Stimulated activated CD8-positive, alpha-beta memory T cell treated with anti-CD3 and anti-CD28 coated beads, Interleukin-7, amount 100 ng/mL, for 24 hours (primary cell): ENCODE measurements at places on chromosomes 6 and 20.
A peak's percentile ranks its signal among the peaks of the same experiment; 100 is the strongest.

- no peak for DNase-seq
Observed at GRCh38 chr6:105748737-105749161, 337.4 kb upstream of the PRDM1 start.

DNA sequence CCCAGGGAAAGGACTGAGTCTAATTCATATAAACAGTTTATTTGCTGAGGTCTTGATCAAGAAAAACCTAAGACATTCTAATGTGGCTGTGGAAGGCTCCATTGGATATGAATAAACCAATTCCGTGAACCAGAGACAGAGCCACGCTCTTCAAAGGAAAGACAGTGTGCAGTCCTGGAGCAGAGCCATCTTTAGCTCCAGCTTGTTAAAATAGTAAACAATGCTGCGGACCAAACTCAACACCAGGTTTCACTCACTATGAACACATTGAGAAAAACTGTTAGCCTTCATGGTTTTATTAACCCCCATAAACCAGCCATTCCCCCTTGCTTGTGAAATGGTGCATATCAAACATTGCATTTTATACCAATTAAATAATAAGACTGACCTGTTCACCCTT lies 61.9 kb downstream of the COL9A1 start:
- DNase-seq = no peak

- no peak for DNase-seq
Observed at GRCh38 chr20:19699180-19699971, 58.7 kb upstream of the RIN2 start.

GRCh38 chr6:33610779-33611732 lies 10.1 kb upstream of the ITPR3 start:
- DNase-seq = no peak

DNA sequence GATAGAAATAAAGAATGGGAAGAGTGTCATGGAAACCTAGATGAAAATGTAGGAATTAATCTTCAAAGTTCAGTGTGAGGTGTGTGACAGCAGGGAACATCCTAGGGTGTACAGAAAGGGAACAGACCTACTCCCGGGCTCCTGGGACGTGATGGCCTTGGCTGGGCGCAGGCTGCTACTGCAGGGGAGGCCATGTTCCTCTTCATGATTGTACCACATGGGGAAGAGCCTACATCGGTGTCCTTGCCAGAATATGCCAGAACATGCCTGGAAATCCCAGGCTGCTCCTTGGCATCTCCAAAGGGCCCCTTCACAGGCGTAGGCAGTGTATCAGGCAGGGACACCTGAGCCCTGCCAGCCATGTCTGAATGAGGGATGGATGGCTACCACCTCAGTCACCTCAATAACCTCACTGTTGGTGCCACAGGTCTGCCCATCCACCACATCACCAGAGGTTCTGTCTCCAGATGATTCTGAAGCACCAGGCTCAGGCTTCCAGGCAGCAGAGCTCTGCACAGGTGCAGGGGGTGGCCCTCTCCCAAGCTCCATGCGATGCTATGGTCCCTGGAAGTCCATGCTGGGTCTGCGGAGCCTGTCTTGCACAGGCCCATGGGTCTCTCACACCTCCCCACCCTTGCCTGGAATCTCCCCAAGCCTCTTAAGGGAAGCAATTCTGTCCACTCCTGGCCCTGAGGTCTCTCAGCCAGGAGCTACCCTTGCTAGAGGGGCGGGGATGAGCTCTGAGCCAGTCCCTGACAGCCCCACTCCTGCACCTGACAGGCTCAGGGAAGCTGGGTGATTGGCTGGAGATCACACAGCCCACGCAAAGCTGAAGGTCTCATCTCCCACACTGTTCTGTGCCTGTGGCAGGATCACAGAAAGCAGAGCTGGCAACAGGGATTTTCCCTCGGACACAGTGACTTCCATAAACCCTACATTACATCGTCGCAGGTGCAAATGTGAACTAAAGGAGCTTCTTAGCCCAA lies 20.2 kb downstream of the RAMACL start:
- no peak for DNase-seq

DNA sequence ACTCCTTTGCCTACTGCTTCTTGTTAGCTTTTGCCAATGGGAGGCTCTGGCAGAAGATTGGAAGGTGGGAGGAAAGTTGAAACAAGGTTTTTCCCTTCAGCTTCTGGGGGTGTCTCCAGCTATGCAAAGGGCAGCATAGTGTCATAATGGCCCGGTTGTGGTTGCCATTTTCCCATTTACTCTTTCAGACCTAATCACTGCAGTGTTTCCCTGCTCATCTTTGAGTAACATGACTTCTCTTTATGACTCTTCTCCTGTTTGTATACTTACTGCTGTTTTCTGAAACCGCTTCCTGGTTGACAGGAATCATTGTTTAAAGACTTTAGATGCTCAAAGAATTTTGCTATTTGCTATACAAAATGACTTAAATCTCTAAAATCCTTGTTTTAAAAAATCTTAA lies 19.9 kb downstream of the NRN1 start:
- DNase-seq = no peak

DNA sequence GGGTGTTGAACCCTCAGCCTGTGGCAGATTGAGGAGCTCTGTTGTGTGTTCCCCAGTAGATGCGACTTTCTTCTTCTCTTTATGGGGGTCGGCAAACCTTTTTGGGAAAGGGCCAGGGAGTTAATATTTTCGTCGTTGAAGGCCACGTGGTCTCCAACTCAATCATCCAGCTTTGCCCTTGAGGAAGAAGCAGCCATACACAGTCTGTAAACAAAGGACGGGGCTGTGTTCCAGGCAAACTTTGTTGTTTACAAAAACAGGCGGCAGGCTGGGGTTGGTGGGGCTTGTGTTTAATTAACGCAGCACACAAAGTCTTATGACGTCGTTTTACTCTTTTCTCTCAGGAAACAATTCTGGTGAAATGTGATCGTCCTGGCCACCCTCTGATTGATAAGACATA lies 20.2 kb downstream of the KIF25 start:
- DNase-seq = no peak

DNA sequence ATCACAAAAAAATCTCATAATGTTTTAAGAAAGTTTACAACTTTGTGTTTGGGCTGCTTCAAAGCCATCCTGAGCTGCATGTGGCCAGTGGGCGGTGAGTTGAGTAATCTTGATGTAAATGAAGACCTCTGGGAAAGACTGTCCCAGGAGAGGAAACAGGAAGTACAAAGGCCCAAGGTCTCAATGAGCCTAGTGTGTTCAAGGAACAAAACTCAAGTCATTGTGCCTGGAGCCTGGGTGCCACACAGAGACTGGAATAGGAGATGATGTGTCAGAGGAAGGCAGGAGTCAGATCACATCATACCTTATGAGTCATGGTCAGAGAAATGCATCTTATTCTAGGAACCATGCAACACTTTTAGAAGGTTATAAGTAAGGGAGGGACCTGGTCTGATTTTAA lies 51.5 kb downstream of the COL19A1 start:
- no peak for DNase-seq

DNA sequence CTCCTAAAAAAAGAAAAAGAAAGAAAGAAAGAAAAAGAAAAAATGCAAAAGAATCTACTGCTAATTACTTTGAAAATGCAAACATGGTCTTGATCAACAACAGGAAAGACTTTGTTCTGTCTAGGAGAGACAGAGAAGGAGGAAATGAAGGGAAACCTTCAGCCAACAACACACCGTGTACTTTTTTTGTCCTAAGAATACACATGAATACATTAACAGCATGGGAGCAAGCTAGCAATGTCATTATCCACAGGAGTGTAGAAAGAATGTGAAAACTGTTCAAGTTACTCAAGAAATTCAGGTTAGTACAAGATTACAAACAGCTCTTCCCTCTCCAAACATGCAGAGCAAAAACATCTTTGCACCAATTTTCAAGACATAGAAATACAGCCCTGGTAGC lies 326.3 kb downstream of the UBE3D start:
- no peak for DNase-seq

DNA sequence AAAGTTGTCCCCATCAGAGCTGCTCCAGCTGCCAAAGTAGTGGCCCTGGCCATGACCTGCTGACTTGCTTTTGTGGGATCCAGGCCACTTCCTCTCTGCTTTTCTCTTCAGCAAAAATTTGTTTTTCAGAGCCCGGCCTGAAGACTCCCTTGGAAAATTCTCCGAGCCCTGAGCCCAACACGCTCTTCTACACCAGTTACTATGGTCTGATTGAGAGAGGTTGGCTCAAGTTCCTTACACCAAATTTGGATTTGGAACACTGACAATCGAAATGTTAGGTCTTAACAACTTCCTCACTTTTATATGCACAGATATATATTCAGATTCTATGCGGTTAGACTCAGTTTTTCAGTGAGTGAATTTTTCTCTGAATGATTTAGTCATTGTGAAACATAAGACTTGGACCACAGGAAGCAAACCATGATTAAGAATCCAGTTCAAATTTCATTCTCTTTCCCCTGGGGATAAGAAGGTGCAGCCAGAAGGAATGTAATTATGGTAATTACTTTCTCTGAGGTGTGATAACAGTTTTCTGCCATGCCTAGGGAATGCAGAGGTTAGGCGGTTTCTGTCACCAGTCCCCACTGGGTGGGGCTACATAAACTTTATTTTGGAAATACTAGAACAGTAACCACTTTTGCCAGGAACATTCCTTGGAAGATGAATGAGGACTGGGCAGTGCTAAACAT lies 365.2 kb downstream of the SYNE1 start:
- no peak for DNase-seq

GRCh38 chr6:158496700-158497099 lies 63.2 kb upstream of the TMEM181 start:
- no peak for DNase-seq

- DNase-seq = no peak
Observed at GRCh38 chr6:16204653-16205376, 33.6 kb upstream of the GMPR start.

GRCh38 chr6:163329991-163330390 lies 84.5 kb upstream of the QKI start:
- no peak for DNase-seq

DNA sequence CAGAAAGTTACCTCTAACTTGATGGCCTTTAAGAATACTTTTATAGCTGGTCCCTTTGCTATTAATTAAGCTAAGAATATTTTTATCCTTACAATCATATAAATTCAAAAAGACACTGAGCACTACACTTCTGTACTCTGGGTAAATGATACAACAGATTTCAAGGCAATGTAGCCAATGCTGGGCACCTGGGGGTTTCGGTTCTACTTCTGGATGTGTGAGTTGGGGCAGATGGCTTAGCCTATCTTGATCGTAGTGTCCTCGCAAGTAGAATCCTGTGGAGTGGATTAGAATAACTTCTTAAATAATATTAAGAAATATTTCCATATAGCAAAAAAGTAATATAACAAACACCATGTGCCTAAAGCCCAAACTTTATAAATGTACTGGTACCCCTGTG lies 96.9 kb upstream of the NT5E start:
- no peak for DNase-seq

- DNase-seq = no peak
Observed at GRCh38 chr6:142679907-142680700, 264.9 kb downstream of the HIVEP2 start.

DNA sequence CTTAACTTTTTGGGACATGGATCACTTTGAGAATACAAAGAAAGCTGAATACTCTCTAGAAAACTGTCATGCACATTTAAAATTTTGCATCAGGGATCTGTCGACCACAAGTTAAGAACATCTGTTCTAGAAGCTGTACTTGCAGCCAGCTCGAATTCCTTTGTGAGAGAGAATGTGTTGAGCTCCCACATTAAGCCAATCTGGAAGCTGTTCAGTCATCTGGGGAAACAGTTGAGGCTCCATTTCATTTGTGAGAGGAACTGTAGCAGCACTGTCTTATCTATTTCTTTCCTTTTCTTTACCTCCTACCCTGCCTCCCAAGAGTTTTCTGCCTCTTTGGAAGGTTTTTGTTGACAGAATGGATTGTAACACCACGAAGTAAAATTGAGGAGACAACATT lies 50.8 kb downstream of the KAT14 start:
- no peak for DNase-seq

GRCh38 chr20:47274401-47275108 lies 81.9 kb downstream of the ZMYND8 start:
- DNase-seq = no peak

DNA sequence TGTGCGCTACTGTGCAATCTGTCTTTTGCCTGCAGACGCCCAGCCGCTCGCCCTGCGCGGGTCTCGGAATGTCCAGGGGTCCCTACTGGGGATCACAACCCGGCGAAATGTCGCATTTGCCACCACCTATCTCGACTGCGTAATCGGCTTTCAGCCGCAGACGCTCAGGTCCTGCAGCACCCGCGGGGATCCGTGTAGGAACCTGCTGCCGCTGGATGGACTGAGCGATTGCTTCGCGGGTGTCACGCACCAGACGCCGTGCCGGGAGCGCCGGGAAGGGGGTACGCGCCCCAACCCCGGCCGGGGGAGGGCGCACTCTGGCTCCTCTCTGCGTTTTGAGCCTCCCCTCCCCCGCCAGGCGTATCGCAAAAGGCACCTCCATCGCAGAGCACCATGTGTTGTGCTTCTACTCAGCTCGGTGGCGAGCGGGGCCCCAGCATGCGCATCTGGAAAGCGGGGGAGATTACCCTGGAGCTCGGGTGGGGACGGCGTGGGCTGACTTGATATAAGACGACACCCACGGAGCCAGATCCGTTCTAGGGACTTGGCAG lies 747 bp upstream of the PTPRA start:
- peak; percentile 55 for DNase-seq

DNA sequence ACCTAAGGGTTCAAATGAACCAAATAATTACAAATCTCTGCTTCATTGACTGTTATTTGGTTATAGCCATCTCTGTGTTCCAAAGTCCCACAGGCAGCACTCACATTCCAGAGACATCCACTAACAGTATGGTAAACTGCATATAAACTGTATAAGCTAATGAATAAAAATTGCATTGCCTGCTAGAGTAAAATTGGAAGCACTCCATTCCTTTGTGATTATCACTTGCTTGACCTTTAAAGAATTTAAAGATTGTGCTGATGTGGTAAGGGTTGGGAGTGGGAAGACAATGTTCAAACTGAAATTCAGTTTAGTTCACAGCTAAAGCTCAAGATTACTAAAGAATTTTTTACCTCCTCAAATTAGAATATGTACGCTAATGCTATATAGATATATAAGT lies 31.0 kb upstream of the OSTM1 start:
- no peak for DNase-seq

GRCh38 chr6:28982476-28983266 lies 22.4 kb downstream of the ZNF311 start:
- no peak for DNase-seq

DNA sequence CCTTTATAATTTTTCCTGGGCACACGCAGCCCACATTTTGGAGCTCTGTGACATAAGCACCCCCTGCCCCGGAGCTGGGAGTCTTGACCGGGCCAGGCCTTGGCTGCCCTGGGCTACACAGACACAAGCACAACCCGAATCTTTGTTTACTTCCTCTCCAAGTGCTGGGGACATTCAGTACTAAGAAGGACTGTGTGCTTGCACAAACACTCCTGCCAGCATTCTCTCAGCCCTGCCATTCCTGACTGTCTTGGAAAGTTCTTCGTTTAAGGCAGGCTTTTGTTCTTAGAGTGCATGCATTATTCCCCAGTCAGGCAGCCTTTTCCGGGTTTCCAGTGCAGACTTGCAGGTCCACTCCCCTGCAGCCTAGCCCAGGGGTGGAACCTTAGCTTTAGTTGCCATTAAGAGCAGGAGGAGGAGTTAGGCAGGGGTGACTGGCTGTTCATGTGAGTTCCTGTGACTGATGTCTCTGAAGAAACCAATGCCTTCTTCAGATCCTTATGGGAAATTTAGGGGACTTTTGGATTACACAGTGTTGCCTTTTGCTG lies 28.6 kb downstream of the FOXO3 start:
- DNase-seq = no peak
